Right atrium auricular region (tissue), 2 donors: ENCODE measurements at places on chromosomes 7 and 10. TPM values are rescaled to one million over a fixed set of nuclear protein-coding genes. Genes with fewer than 3 reads are reported as not detected.

The PAPOLB gene
- total RNA-seq = 0.28 TPM

DNA sequence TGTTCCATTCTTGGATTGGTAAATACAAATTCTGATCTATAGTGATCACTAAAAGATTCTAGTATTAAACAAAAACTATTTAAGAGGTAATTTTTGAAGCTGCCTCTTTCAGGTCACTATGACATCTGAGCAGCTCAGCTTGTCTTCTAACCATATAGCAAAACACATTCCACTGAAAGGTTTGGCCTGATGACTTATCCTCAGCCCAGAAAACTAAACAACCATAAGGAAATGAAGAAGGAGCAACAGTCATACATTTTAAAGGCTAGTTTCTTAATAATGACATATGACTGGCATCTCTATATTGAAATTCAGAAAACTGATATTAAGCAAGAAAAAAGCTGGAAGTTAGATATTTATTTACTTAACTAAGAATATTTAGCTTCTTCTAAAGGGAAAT, 24.6 kb downstream of the NT5C2 start:
- DNase-seq = no peak

DNA sequence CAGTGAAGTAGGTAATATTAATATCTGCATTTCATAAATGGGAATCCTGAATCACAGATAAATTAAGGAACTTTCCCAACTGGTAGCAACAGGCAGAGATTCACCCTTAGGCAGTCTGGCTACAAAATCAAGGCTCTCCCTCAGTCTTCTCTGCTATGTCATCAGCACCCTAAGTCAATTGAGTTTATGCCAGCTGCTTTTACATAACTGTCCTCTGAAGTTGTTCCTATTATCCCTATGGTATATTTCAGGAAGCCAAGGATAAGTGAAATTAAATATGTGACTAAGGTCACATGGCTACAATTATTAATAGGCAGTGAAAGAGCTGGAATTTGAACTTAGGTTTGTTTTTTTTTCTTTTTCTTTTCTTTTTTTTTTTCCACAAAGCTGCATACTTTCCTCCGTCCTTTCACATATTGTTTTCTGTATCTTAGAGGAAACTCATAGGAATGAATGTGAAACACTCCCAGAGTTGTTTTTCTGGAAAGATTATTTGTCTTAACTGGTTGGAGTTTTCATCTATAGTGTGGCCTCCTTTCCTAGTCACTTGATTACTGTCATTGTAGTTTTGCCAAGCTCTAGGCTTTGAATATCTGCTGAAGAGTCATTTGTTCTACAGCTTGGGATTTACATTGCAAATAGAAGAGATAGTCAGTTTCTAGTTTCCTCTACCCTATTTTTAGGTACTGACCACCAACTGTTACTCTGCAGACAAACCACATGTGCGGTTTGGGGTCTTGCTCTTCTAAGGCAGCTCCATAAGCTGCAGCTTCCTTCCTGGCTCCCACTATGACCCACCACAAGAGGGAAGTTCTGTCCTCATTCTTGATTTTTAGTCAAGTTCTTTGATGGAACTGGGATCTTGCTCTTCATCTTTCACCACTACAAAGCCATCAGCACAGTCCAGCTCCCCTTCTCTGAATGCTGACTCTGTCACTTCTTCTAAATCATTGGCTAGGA, 338.0 kb upstream of the KIAA1217 start:
- DNase-seq = no peak

- peak; percentile 78 for DNase-seq
Observed at GRCh38 chr7:100088621-100089457, at the start of gene COPS6. COPS6 (plus strand) TSS chr7:100088969; CDS start chr7:100088991, 22 bp downstream.

DNA sequence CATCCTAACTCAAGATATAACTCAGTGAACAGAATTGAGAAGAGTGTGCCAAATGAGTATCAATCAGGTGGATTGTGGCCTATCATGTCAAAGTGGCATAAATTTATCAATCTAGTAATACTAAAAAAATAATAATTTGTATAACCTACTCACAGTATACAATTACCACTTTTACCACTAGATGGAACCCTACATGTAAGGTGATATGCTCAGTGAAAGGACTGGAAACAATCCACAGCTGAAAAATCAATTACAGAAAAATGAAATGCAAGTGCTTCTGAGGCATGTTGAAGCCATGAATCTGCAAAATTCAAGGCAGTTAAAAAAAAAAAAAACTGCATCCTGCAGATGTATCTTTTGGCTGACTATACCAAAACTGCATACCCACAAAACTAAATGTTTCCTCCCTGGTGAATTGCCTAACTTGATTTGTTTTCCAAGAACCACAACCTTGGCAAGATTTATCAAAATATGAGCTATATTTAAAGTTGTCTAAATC, 13.9 kb downstream of the ARHGAP19 start:
- DNase-seq = no peak

The PPA1 gene
- 48.0 TPM for total RNA-seq

- DNase-seq = no peak
Observed at GRCh38 chr7:99561737-99562051, 3.3 kb downstream of the ZNF655 start.

The SLC13A1 gene
- total RNA-seq = not detected

The ZNF680 gene
- total RNA-seq = 21.5 TPM

The SEC31B gene
- total RNA-seq = 2.0 TPM

- DNase-seq = no peak
Observed at GRCh38 chr7:141366091-141366621, 185.1 kb upstream of the AGK start.

- DNase-seq = no peak
Observed at GRCh38 chr7:65239707-65240352, 133.8 kb upstream of the ZNF92 start.

DNA sequence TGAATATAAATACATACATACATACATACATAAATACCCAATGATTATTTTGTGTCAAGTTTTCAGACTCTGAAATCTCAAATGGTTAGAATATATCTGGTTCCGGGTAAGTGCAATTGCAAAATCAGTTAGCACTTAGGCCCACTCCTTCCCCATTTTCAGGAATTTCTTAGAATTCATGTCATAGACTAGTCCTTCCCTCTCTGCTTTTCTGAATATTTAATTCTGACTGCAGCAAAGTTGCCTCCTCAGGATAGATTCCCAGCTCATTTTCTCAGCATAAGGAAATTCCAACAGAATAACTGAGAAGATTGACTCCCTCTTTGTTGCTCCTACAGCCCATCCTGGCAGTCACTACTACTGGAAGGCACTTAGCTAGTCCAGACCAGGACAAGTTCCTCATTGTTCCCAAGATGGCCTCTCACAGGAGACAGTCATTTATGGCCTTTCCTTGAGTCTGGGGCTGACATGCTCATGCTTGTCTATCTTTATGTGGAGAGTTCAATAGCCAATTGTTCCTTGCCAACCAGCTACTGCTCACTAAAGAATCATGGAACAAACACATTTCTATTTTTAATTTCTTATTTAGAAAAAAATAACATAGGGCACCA, 142.9 kb upstream of the ITGB1 start:
- DNase-seq = no peak

DNA sequence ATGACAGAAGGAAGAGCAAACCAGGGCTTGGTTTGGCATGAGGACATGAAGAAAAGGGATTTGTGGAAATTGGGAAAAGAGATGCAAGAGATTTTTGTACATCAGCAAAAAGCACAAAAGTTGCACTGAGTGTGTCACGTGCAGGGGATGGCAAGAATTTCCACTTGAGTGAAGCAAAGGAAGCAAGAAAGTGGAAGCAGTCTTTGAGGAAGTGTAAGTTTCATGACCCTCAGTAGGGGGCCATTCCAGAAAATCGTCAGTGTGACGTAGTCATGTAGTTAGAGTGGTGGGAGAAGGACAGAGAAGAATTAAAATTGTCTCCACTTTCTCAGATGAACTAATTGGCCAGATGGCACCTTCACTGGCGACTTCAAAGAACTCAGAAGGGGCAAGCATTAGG, 123.3 kb upstream of the FZD1 start:
- no peak for DNase-seq

DNA sequence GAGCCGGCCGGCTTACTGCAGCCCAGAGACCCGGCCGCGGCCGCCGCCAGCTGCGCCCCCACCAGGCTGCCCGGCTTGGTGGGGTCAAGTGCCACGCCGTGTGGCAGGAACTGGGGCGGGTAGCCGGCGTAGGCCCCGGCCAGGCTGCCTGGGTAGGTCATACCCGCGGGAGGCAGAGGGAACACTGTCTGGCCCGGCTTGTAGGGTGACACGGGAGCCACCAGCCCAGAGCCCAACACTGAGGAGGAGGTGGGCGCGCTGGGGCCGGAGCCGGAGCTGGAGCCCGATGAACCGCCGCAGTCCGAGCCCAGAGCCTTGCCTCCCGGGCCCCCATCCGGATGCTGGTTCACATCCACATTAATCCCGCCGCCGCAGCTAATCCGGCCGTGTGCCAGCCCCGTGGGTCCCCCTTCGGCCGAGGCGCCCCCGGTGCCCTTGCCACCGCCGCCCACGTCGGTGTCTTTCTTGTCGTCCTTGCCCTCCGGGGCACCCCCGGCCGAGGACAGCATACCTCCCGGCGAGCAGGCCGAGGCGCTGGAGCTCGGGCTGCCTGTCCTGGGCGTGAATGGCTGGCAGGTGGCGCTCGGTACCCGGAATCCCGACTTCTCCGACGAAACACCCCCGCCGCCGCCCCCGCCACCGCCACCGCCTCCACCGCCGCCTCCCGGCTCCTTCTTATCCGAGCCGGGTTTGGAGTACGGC, 2.0 kb downstream of the ZNF503 start:
- peak; percentile 88 for DNase-seq

The C10orf67 gene
- 0.44 TPM for total RNA-seq

DNA sequence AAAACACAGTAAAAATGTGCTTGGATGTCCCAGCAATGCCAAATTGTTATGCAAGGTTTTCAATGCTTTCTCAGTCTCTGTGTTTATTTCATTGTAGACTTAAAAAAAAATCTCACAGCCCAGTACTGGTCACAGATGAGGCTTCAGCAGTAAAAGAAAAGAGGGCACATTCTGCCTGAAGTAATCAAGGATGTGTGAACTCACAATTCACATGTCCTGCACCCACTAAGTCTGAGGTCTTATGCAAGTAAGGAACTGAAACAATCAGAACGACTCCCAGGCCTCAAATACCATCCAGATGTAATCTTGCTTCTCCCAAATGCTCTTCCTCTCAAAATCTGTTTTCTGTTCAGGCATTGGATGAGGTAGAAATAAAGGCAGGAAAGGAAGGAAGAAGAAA, 33.7 kb downstream of the ADRB1 start:
- no peak for DNase-seq

DNA sequence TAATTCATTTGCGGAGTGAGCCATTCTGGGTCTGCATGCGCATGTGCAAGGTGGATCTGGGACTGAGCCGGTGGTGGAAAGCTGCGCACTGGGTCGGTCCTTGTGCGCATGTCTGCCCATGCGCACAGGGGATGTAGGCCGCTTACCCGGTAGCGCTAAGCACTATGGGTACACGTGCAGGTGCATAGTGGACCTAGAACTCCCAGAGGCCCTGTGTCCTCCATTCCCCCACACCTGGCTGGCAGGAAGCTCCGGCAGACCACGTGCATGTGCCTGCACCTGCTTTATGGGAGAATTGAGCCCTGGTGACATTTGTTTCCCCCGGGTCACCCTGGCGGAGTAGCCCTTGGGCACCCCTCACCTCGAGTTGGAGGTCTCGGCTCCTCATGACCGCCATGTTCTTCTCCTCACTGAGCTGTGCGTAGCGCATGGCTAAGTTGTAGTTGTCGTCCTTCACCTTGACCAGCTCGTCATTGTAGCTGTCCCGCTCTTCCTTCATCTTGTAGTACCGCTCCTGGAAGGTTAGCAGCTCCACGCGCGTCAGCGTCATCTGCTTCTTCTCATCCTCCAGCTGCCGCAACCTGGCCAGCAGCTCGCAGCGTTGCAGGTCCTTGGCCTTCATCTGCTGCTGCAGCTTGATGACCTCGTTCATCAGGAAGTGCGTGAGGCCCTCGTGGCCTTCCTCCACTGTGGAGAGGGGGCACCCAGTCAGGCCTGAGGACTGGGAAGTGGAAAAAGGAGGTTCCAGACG, 99.6 kb downstream of the CARD11 start:
- no peak for DNase-seq

DNA sequence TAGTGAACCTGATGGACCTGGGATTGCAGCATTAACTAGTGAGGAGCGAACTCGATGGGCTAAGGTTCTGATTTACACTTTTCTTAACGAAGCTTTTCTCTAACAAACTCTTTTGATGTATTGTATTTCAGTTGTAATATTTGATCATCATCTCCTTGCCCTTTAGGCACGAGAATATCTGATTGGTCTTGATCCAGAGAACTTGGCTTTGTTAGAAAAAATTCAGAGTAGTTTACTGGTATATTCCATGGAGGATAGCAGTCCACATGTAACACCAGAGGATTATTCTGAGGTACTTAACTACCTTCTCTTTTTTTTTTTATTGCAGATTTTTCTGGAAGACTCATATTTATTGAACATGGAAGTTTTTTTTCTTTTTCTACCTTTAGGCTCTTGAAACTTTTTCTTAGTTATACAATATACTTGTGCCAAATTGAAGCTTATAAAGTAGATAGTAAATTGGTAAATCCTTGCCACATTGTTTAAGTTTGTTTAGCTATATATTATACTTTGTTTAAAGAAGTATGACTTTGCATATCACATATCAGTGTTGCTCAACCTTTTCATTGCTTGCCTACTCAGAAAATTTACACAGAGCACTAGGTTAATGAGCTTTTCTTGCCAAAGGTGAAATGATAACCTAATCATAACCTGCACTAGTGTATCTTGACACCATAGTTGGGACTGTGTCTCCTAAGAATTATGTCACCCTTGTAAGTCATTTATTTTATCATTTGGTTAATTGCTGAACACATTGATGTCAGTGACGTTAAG, 30.4 kb downstream of the CROT start:
- DNase-seq = no peak

GRCh38 chr10:5746197-5746596, 61.6 kb downstream of the TASOR2 start:
- no peak for DNase-seq

GRCh38 chr10:75210282-75211006, at the start of gene VDAC2:
VDAC2 (plus strand) TSS chr10:75210796; CDS start chr10:75211159, 363 bp downstream.
- peak; percentile 89 for DNase-seq
